ENCODE measurements at places on chromosomes 12 and 14.

GRCh38 chr14:55099756-55100155 lies 29.3 kb upstream of the LGALS3 start:
- DNase-seq, result no peak

- DNase-seq, result no peak
Measured at GRCh38 chr14:30958555-30959407, 66.7 kb upstream of the AP4S1 start.

DNA sequence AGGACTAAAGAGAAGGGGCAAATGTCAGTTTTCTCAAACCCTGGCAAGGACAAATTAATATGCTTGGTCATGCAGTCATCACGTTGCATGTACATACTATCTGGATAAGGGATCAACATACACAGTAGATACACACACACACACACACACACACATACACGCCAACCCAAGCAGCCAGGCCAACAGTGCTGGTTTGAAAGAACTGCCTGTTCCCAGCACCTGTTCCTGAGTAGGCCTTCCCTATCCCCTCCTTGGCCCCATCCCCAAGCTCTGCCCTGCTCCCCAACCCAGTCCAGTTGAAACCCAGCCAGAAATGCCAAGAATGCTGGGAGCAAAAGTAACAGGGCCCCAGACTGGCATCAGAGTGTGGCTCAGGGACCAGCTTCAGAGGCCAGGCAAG lies 4.4 kb downstream of the ITGA7 start:
- no peak for DNase-seq

- DNase-seq, result no peak
Measured at GRCh38 chr14:101363880-101364391, 197.4 kb upstream of the DIO3 start.

GRCh38 chr14:43356382-43356781 lies 1150.7 kb downstream of the FSCB start:
- no peak for DNase-seq

GRCh38 chr14:76872796-76873432 lies 46.7 kb downstream of the LRRC74A start:
- DNase-seq, result peak; percentile 15

GRCh38 chr12:121571920-121572319 lies 8.9 kb downstream of the KDM2B start:
- DNase-seq, result no peak

- peak; percentile 99 for DNase-seq
Measured at GRCh38 chr12:11746024-11746771, 96.7 kb downstream of the ETV6 start.

DNA sequence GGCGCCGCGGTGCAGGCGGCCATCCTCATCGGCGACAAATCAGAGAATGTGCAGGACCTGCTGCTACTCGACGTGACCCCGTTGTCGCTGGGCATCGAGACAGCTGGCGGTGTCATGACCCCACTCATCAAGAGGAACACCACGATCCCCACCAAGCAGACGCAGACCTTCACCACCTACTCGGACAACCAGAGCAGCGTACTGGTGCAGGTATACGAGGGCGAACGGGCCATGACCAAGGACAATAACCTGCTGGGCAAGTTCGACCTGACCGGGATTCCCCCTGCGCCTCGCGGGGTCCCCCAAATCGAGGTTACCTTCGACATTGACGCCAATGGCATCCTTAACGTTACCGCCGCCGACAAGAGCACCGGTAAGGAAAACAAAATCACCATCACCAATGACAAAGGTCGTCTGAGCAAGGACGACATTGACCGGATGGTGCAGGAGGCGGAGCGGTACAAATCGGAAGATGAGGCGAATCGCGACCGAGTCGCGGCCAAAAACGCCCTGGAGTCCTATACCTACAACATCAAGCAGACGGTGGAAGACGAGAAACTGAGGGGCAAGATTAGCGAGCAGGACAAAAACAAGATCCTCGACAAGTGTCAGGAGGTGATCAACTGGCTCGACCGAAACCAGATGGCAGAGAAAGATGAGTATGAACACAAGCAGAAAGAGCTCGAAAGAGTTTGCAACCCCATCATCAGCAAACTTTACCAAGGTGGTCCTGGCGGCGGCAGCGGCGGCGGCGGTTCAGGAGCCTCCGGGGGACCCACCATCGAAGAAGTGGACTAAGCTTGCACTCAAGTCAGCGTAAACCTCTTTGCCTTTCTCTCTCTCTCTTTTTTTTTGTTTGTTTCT lies 1.7 kb downstream of the HSPA2 start:
- DNase-seq, result no peak

- DNase-seq, result no peak
Measured at GRCh38 chr12:75439048-75439447, 41.5 kb upstream of the GLIPR1 start.

DNA sequence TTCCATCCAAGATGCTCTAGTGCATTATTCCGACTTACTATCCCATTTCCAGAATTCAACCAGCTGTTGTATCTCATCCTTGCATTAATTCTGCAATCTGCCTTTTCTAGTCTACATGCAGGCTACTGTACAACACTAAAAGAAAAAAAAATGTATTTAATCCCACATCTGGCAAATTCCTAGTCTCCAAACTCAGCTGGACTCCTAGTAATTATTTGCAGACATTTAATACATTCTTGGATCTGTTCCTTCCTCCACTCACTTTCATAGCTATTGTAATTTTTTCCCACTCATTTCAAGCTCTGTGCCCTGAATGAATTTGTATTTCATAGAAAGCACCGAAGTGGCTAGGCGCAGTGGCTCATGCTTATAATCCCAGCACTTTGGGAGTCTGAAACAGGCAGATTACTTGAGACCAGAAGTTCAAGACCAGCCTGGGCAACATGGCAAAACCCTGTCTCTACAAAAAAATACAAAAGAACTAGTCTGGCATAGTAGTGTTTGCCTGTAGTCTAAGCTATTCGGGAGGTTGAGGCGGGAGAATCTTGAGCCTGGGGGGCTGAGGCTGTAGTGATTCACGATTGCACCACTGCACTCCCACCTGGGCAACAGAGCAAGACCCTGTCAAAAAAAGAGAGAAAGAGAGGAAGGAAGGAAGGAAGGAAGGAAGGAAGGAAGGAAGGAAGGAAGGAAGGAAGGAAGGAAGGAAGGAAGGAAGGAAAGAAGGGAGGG lies 39.5 kb upstream of the YAF2 start:
- no peak for DNase-seq

- peak; percentile 50 for DNase-seq
Measured at GRCh38 chr12:56120158-56120846, 2.2 kb downstream of the ZC3H10 start.

- DNase-seq, result peak; percentile 37
Measured at GRCh38 chr12:38585086-38585485, 268.5 kb downstream of the ALG10B start.

- DNase-seq, result no peak
Measured at GRCh38 chr12:131195796-131196195, 242.1 kb downstream of the ADGRD1 start.

DNA sequence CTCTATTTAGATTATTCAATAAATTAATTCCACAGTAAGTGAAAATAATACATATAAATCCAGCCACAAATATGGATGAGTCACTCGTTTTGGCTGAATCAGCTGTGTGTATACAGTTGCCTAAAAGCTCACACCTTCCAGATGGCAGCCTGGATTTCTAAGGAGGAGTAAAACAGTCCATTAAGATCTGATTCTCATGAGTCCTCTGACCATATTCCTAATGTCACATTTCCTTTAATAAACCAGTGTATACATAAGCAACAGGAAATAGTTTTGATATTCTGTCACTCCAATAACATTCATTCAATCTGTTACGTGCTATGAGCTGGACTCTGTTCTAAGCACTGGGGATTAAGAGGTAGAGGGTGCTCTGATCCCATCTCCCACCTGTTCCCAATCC lies 21.8 kb downstream of the MDM1 start:
- peak; percentile 75 for DNase-seq

- DNase-seq, result peak; percentile 91
Measured at GRCh38 chr14:74616507-74616906, 4.5 kb upstream of the LTBP2 start.

DNA sequence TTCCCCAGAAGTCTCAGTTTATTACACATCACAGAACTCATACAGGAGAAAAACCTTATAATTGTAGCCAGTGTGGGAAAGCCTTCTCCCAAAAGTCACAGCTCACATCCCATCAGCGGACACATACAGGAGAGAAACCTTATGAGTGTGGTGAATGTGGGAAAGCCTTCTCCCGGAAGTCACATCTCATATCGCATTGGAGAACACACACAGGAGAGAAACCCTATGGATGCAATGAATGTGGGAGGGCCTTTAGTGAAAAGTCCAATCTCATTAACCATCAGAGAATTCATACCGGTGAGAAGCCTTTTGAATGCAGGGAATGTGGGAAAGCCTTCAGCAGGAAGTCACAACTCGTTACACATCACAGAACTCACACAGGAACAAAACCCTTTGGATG lies 20.1 kb downstream of the ZNF84 start:
- no peak for DNase-seq

GRCh38 chr12:14643251-14643650 lies 53.1 kb downstream of the GUCY2C start:
- DNase-seq, result no peak

- no peak for DNase-seq
Measured at GRCh38 chr12:56155256-56155845, 2.8 kb upstream of the MYL6 start.

GRCh38 chr12:11228296-11228879 lies 41.1 kb downstream of the PRB3 start:
- DNase-seq, result peak; percentile 16

DNA sequence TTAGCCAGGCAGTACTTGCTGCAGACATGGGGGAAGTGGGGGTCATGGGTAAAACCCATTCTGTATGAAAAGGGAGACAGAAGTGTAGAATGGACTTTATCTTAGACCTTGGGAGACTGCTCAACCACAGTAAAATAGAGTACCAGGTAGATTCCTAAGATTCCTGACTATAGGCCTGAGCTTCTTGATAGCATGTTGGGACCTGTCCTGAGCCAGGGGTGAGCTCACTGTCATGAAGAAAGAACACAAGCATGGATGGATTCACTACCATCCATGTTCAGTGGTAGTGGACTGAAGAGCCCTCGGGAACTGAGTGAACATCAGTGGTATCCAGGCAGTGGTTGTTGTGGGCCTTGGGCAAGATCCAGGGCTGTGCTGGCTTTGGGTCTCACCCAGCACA lies 1003.8 kb downstream of the TMTC2 start:
- DNase-seq, result no peak

GRCh38 chr12:52920937-52921336 lies 16.1 kb upstream of the KRT8 start:
- DNase-seq, result no peak

- DNase-seq, result no peak
Measured at GRCh38 chr14:45868863-45869262, 615.9 kb upstream of the MIS18BP1 start.

- DNase-seq, result no peak
Measured at GRCh38 chr14:54848910-54849309, 53.7 kb downstream of the GCH1 start.

GRCh38 chr12:128949086-128949485 lies 95.8 kb downstream of the GLT1D1 start:
- DNase-seq, result no peak

GRCh38 chr14:85125291-85125670 lies 404.7 kb upstream of the FLRT2 start:
- peak; percentile 10 for DNase-seq

Measured in NCI-H226 (cell line).